ENCODE measurements at places on chromosomes 2 and 18.

DNA sequence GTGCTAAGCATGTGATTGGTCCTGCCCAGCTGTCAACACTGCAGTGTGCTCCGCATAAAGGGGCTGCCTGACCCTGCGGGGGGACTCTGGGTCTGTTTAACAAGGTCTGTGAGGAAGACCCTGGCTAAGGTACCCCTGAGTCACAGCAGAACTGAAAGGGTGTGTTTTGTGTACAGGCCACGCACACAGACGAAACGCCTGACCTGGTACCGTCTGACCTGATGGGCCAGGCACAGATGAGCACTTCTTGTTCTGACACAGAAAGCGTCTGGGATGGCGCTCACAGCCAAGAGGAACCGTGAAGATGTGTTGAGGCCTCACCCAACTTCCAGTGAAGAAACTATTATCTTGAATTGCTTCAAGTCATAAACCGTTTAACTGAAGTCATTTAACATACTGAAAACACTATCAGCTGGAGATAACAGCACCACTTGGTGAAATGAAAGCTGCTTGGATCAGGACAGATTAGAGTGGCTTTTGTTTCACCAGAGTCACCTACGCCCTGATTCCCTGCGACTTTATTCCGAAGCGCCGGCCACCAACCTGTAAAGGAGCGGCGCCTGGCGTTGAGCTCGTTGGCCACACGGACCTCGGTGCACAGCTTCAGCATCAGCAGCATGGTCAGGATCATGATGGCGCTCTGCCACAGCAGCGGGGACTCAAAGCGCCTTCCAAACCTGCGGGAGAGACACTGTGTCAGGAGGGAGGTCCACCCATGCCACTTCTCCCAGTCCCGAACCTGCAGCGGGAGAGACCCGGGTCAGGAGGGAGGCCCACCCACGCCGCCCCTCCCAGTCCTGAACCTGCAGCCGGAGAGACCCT lies 8.5 kb downstream of the SLC66A2 start:
- DNase-seq: no peak
- H3K27me3 ChIP-seq: no peaks in the 10 kb centered on the region
- H3K36me3 ChIP-seq: peaks cover 52% of the 10 kb centered on the region
- peaks cover 12% of the 10 kb centered on the region for H3K4me1 ChIP-seq

DNA sequence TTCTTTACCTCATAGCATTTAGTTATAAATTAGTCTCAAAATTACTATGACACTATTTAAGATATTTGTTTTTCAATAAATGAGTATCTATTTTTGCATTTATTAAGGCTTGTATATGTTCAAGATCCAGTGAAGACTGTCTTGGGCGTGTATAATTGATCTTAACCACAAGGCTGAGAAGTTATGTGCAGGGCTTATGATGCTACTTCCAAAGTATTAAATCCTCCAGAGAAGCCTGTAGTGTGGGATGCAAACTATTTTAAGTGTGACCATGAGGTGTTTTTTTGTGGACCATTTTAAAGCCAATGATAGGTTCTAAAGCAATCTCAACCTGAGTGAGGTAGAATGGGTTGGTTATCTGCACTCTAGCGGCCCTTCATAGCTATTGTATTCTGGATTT lies 219.9 kb downstream of the ZNF407 start:
- DNase-seq: no peak
- no peaks in the 10 kb centered on the region for H3K27me3 ChIP-seq
- no peak overlapping the region for H3K27ac ChIP-seq
- H3K4me1 ChIP-seq: no peaks in the 10 kb centered on the region
- H3K36me3 ChIP-seq: no peaks in the 10 kb centered on the region

DNA sequence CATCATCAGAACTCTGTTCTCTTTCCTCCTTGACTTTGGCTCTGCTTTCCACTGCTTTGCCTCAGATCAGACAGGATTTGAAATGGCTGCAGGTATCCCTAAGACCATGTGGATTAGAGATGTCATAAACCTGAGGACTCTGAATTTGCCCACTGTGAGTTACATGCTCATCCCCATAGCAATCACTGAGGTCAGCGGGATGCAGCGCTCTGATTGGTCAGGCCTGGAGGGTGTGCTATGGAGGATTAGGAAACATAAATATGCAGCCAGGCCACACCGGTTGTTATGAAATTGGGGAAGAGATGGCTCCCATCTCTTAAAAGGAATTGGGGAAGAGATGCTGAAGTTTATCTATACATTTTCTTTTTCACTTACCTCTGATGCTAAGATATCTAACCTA lies 73.7 kb upstream of the DNAJC10 start:
- H3K27me3 ChIP-seq: no peaks in the 10 kb centered on the region
- H3K36me3 ChIP-seq: no peaks in the 10 kb centered on the region
- H3K4me1 ChIP-seq: no peaks in the 10 kb centered on the region
- no peak overlapping the region for H3K4me3 ChIP-seq
- no peak overlapping the region for H3K27ac ChIP-seq

DNA sequence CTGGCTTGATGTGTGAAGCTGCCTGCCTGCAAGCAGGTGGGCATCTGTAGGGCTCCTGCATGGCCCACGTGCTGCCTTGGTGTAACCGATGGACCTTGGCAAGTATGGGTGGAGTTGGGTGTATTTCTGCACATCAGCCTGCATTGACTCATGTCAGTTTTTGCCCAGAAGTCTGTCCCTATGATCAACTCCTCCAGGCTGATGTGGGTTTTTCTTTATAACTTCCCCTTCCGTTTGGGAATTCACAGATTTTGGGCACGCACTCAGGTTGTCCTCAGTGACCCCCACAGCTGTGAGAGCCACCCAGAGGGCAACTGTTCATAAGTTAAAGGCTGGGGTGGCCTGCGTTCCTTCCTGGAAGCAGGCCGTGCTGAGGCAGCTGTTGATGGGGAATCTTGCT lies 123.3 kb downstream of the NCK2 start:
- no peak for DNase-seq
- peaks cover 22% of the 10 kb centered on the region for H3K4me1 ChIP-seq
- H3K27me3 ChIP-seq: no peaks in the 10 kb centered on the region

DNA sequence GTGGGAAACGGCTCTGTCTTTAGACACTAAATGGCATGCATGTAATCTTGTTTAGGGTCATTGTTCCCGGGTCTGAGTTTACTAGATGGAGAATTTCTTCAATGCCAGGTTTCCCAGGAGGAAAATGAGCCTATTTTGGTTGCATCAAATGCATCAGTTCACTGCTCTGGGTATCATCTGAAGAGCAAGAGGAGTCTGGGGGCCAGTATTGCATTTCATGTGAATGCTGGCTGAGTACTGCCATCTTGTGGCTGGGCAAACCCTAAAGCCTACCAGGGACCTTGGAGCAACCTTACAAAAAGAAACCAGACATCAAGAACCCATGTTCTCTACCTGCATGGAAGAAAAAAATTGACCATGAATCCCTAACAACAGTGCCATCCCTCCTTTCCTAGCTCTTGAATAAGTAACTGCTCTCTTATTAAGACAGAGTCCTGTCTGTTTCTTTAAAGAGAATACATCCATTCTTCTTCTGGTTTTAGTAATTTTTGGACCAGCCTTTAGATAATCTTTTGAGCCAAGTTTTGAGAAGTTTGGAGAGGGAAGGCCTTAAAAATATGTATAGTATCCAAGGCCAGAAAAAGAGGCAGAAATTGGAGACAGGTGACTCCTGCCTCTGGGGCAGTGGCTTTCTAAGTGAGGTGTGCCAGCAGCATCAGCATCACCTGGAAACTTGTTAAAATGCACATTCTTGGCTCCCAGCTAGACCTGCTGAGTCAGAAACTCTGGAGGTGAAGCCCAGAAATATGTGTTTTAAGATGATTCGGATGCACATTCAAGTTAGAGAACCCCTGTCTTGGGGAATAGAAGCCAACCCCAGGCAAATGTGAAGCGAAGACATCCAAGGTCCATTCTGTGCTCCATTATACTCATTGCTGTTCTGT lies 261.0 kb upstream of the CXCR4 start:
- H3K4me1 ChIP-seq: no peaks in the 10 kb centered on the region
- no peaks in the 10 kb centered on the region for H3K27me3 ChIP-seq
- H3K4me3 ChIP-seq: no peak overlapping the region
- H3K36me3 ChIP-seq: no peaks in the 10 kb centered on the region
- H3K27ac ChIP-seq: no peak overlapping the region

- DNase-seq: no peak
- H3K27ac ChIP-seq: no peak overlapping the region
- no peaks in the 10 kb centered on the region for H3K27me3 ChIP-seq
- no peak overlapping the region for H3K4me3 ChIP-seq
- H3K4me1 ChIP-seq: peaks cover 30% of the 10 kb centered on the region
- H3K36me3 ChIP-seq: peaks cover 6% of the 10 kb centered on the region
These were observed 58.2 kb downstream of the CAB39 start for GRCh38 chr2:230770804-230771203.

GRCh38 chr2:33485051-33485450 lies 8.6 kb downstream of the RASGRP3 start:
- DNase-seq: no peak
- H3K4me1 ChIP-seq: no peaks in the 10 kb centered on the region
- no peaks in the 10 kb centered on the region for H3K36me3 ChIP-seq
- no peaks in the 10 kb centered on the region for H3K27me3 ChIP-seq
- H3K27ac ChIP-seq: no peak overlapping the region

- H3K27ac ChIP-seq: no peak overlapping the region
- H3K4me3 ChIP-seq: no peak overlapping the region
- no peak for DNase-seq
- no peaks in the 10 kb centered on the region for H3K36me3 ChIP-seq
- H3K27me3 ChIP-seq: no peaks in the 10 kb centered on the region
- no peaks in the 10 kb centered on the region for H3K4me1 ChIP-seq
These were observed 30.3 kb upstream of the IKZF2 start for GRCh38 chr2:213181712-213182111.

DNA sequence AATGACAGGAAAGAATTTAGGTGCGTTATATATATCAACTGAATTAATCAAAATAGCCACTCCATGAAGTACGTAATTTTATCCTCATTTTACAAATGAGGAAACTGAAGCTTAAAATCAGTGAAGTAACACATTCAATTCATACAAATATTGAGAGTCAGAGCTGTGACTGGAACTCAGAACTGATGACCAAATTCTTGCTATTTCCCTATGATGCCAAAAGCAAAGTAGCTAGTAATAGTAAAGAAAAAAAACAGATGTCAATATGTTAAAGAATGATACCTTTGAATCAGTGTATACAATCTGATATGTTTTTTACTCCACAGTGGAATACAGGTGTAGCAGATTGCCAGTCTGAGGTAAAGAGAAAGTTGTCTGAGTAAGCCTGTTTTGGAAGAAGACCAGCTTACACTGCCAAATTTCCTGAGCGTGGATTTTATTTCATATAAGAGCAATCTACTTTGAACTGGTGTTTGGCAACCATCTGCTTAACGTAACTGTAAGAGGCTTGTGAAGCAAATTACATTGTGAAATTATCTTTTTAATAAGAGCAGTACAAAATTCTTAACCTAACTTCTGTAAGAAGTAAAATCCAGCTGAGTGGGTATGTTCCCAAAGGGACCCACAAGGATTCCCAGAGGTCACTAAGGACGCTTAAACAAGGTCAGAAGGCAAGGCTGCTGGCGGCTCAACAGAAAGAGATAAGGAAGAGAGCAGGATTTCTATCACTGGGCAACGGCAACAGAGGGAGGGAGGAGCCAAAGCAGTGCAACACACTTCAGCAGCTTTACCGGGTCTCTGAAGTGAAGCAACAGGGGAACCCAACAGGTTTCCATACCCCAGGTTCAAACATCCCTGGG lies 85.6 kb downstream of the IKZF2 start:
- DNase-seq: no peak
- no peaks in the 10 kb centered on the region for H3K36me3 ChIP-seq
- H3K4me1 ChIP-seq: peaks cover 6% of the 10 kb centered on the region
- no peak overlapping the region for H3K27ac ChIP-seq

DNA sequence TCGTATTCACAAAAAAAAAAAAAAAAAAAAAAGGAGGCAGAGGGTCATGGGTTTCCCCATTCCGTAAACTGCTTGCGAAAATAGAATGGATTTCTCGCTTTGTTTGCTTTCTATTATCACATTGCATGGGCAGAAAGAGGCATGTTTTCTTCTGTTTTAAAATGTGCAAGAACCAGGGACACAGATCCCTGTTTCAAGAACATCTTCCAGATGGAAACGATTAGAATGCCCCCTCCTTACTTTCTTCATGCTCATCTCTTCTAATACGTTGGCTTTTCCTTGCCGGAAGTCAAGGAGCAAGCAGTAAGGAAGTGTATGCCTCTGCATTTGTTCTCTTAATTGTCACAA lies 51.0 kb upstream of the ZNF516 start:
- H3K4me3 ChIP-seq: no peak overlapping the region
- DNase-seq: no peak
- peaks cover 32% of the 10 kb centered on the region for H3K4me1 ChIP-seq
- H3K27me3 ChIP-seq: no peaks in the 10 kb centered on the region
- peak overlapping the region; percentile 82 for H3K27ac ChIP-seq

GRCh38 chr2:241666627-241667400 lies 19.8 kb downstream of the DTYMK start:
- H3K4me3 ChIP-seq: no peak overlapping the region
- no peaks in the 10 kb centered on the region for H3K4me1 ChIP-seq
- no peaks in the 10 kb centered on the region for H3K27me3 ChIP-seq
- no peak overlapping the region for H3K27ac ChIP-seq

DNA sequence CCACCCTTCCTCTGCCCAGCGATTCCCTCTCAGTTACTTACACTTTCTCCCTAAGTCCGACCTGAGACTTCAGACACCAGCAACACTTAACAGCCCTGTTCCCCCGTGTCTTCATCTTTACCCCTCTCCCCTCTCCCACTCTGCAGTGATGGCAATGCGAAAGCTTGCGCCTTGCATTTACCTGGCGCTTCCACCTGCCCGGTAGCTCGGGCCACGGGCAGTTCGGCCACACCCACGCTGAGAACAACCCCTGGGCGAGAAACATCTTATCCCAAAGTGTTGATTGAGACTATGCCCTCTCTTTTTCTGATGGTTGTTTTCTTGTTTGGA lies 558 bp downstream of the DNAJC10 start:
- DNase-seq: no peak
- H3K4me1 ChIP-seq: peaks cover 41% of the 10 kb centered on the region
- peak overlapping the region; percentile 85 for H3K27ac ChIP-seq
- H3K36me3 ChIP-seq: peaks cover 16% of the 10 kb centered on the region
- H3K27me3 ChIP-seq: no peaks in the 10 kb centered on the region

DNA sequence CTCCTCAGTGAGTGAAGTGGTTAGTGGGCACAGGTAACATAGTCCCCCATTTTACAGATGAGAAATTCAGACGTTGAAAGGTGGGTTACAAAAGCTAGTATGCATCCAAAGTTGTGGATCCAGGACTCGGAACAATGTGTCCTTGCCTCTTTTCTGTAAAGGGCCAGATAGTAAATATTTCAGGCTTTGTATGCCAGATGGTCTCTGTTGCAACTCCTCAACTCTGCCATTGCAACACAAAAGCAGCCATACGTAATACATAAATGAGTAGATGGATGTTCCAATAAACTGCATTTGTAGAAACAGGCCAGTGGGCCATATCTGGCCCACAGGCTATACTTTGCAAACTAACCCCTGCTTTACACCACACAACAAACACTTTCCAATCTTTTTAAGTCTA lies 166.6 kb upstream of the PKDCC start:
- peaks cover 7% of the 10 kb centered on the region for H3K4me1 ChIP-seq
- no peaks in the 10 kb centered on the region for H3K36me3 ChIP-seq
- H3K27ac ChIP-seq: no peak overlapping the region
- no peak for DNase-seq
- no peaks in the 10 kb centered on the region for H3K27me3 ChIP-seq

Data from left lung (tissue), 14 donors.